Suprapubic skin (tissue), 4 donors: ENCODE measurements at places on chromosomes 2 and 18. TPM values are rescaled to one million over a fixed set of nuclear protein-coding genes. Genes with fewer than 3 reads are reported as not detected.

Gene TTC31
- 20.4 TPM for total RNA-seq

Gene TGFA
- 62.4 TPM for total RNA-seq

Gene HNMT
- 19.6 TPM for total RNA-seq

Gene ITGB6
- 4.4 TPM for total RNA-seq

Gene C1QL2
- total RNA-seq = not detected

Gene LINC00305
- total RNA-seq = not detected

Gene CEBPZOS
- 33.6 TPM for total RNA-seq

Gene TFPI
- total RNA-seq = 13.7 TPM

Gene FBLN7
- total RNA-seq = 3.7 TPM

Gene ASB18
- not detected for total RNA-seq

Gene DSG4
- total RNA-seq = 20.9 TPM

Gene CCDC121
- total RNA-seq = 2.2 TPM

Gene DIS3L2
- total RNA-seq = 105 TPM

Gene MARCHF4
- total RNA-seq = not detected

Gene CHAC2
- 6.4 TPM for total RNA-seq

Gene REG3G
- not detected for total RNA-seq

Gene MDH1B
- 0.98 TPM for total RNA-seq

Gene HSBP1L1
- 25.0 TPM for total RNA-seq

Gene TLX2
- not detected for total RNA-seq

Gene HOXD10
- total RNA-seq = 0.56 TPM

Gene LIMS3
- total RNA-seq = 2.0 TPM

Gene SIX3
- total RNA-seq = not detected

Gene SERPINB11
- not detected for total RNA-seq

Gene ANO7
- total RNA-seq = 1.1 TPM

Gene CLEC4F
- 0.60 TPM for total RNA-seq

Gene ZEB2
- 26.4 TPM for total RNA-seq

Gene CENPA
- total RNA-seq = 1.9 TPM

Gene EDAR
- 2.4 TPM for total RNA-seq

Gene HOXD11
- total RNA-seq = not detected

Gene FRZB
- total RNA-seq = 13.5 TPM

Gene RNF103
- 35.1 TPM for total RNA-seq

Gene LRATD1
- total RNA-seq = 41.5 TPM

Gene UCN
- total RNA-seq = not detected
